ENCODE measurements at places on chromosomes 5 and 9. TPM values are rescaled to one million over a fixed set of nuclear protein-coding genes. Genes with fewer than 3 reads are reported as not detected.

- no peak overlapping the region for H3K27ac ChIP-seq
- no peak overlapping the region for H3K4me3 ChIP-seq
- H3K27me3 ChIP-seq, result peaks cover 6% of the 10 kb centered on the region
- H3K4me1 ChIP-seq, result no peaks in the 10 kb centered on the region
- H3K36me3 ChIP-seq, result no peaks in the 10 kb centered on the region
- no peak for DNase-seq
These were observed 351.2 kb downstream of the RAB3C start for GRCh38 chr5:58933891-58934628.

GRCh38 chr5:141846031-141846430 lies 32.2 kb downstream of the PCDH1 start:
- no peaks in the 10 kb centered on the region for H3K27me3 ChIP-seq
- H3K36me3 ChIP-seq, result no peaks in the 10 kb centered on the region
- no peak for DNase-seq
- H3K4me3 ChIP-seq, result no peak overlapping the region
- peaks cover 9% of the 10 kb centered on the region for H3K4me1 ChIP-seq

- H3K27me3 ChIP-seq, result no peaks in the 10 kb centered on the region
- no peaks in the 10 kb centered on the region for H3K36me3 ChIP-seq
- DNase-seq, result peak; percentile 50
These were observed 4.1 kb upstream of the KCNMB1 start for GRCh38 chr5:170393235-170393634.

DNA sequence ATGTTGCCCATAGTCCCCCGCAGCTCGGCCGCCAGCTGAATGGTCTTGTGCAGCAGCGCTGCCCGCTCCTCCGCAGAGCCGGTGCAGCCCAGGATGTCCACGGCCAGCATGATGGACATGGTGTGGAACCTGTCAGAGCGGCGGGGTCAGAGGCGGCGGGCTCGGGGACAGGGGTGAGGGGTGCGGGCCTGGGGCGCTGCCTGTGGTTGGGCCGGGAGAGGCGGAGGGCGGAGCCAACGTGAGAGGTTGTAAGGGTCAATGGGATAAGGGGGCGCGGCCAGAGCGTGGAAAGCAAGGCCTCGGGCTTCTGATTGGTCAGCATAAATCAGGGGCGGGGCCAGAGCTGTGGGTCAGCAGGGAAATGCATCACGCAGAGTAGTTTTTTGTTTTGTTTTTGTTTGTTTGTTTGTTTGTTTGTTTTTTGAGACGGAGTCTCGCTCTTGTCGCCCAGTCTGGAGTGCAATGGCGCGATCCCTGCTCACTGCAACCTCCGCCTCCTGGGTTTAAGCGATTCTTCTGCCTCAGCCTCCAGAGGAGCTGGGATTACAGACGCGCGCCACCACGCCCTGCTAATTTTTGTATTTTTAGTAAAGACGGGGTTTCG lies 6.8 kb upstream of the TOR2A start:
- H3K27me3 ChIP-seq, result no peaks in the 10 kb centered on the region
- H3K4me3 ChIP-seq, result no peak overlapping the region

DNA sequence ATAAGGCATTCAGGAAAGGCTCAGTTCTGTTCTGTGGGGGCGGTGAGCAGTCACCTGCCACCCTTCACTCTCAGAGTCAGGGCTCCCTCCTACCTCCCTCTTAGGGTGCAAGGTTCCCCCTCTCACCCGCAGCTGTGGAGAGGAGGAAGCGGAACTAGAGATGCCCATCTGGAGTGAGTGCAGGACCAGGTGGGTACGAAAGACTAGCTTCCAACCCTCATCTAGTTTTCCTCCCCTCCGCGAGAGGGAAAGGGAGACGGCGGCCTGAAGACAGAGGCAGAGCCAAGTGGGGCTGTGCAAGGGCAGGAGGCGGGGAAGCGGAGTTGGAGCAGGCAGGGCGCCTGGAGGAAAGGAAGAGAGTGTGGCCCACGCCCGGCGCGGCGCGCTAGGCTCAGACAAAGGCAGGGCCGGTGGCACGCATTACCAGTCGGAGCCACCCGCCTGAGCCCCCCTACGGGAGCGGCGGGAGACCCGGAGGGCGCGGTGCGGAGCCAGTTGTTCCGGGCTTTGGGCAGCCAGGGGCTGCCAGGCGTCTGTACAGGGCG lies 7.3 kb downstream of the PRR7 start:
- no peaks in the 10 kb centered on the region for H3K36me3 ChIP-seq
- peaks cover 38% of the 10 kb centered on the region for H3K4me1 ChIP-seq
- peak overlapping the region; percentile 59 for H3K4me3 ChIP-seq
- H3K27me3 ChIP-seq, result no peaks in the 10 kb centered on the region

PCDHA9 gene
- not detected for total RNA-seq

PHF24 gene
- not detected for total RNA-seq

HMHB1 gene
- total RNA-seq, result not detected

DNA sequence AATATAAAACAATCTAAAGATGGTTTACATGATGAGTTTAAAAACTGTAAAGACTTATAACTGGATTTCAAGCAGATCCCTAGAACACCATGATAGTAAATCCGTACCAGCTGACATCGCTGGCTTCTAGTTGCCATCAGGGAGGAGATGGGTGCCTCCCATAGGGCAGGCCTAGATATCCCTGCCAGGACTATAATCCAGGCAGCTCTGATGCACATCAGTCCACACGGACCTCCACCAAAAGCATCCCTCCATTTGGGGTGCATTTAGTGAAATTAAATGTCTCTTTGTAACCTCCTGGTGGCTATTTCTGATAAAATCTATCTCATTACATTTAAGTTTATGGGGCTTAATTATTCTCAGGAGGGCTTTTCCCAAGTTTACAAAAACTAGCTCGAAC lies 45.8 kb downstream of the RETREG1 start:
- no peaks in the 10 kb centered on the region for H3K4me1 ChIP-seq
- no peak overlapping the region for H3K4me3 ChIP-seq
- no peaks in the 10 kb centered on the region for H3K36me3 ChIP-seq
- DNase-seq, result no peak
- no peaks in the 10 kb centered on the region for H3K27me3 ChIP-seq

GRCh38 chr5:151005950-151006576 lies 14.3 kb upstream of the GPX3 start:
- peaks cover 3% of the 10 kb centered on the region for H3K27me3 ChIP-seq
- H3K4me1 ChIP-seq, result no peaks in the 10 kb centered on the region
- H3K36me3 ChIP-seq, result no peaks in the 10 kb centered on the region
- H3K27ac ChIP-seq, result no peak overlapping the region
- DNase-seq, result no peak
- no peak overlapping the region for H3K4me3 ChIP-seq

PCDHGA11 gene
- total RNA-seq, result 1.5 TPM

DNA sequence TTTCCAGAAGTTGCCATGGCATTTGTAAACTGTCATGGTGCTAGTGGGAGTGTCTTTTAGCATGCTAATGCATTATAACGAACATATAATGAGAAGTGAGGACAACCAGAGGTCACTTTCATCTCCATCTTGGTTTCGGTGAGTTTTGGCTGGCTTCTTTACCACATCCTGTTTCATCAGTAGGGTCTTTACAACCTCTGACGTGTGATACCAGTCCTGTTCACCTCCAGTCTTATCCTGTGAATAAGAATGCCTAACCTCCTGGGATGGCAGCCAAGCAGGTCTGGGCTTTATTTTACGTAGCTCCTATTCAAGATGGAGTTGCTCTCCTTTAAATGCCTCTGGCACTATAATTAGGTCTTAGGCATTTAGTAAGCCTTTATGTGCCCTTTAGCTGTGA lies 20.4 kb upstream of the RFK start:
- no peaks in the 10 kb centered on the region for H3K36me3 ChIP-seq
- no peak overlapping the region for H3K27ac ChIP-seq
- DNase-seq, result no peak
- H3K27me3 ChIP-seq, result no peaks in the 10 kb centered on the region

DNA sequence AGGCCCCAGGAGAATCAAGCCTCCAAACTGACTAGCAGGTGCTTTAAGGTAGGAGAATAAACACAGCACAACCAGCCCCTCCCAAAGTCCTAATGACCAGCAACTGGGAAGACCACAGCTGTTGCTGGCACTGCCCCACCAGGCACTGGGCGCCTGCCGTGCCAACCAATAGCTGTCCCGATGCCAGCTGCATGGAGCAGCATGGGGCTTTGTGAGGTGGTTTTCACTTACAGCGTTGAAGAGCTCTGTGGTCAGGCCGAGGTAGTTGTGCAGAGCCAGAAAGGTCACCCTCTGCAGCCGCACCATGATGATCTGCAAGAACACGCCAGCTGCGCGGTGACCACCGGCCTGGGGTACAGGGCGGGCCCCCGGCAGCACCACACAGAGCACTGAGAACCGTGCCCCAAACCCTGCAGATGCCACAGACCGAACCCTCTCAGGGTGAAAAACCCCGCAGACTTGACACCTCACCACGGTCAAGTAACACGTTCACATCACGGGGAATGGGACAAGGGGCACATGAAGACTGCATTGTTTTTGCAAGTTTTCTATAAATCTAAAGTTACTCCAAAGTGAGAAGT lies 28.7 kb downstream of the PNPLA7 start:
- H3K27me3 ChIP-seq, result no peaks in the 10 kb centered on the region
- DNase-seq, result no peak
- H3K27ac ChIP-seq, result no peak overlapping the region
- no peak overlapping the region for H3K4me3 ChIP-seq
- H3K4me1 ChIP-seq, result peaks cover 4% of the 10 kb centered on the region
- peaks cover 3% of the 10 kb centered on the region for H3K36me3 ChIP-seq

POU5F2 gene
- 4.6 TPM for total RNA-seq

- peaks cover 10% of the 10 kb centered on the region for H3K4me1 ChIP-seq
- no peak overlapping the region for H3K4me3 ChIP-seq
- H3K36me3 ChIP-seq, result no peaks in the 10 kb centered on the region
- DNase-seq, result no peak
- no peak overlapping the region for H3K27ac ChIP-seq
These were observed 113.4 kb downstream of the ARL15 start for GRCh38 chr5:54197018-54197417.

FOXD1 gene
- total RNA-seq, result 0.49 TPM

AFAP1L1 gene
- total RNA-seq, result not detected

GRCh38 chr5:87340716-87341115 lies 72.0 kb downstream of the CCNH start:
- no peak overlapping the region for H3K4me3 ChIP-seq
- H3K27me3 ChIP-seq, result no peaks in the 10 kb centered on the region
- H3K27ac ChIP-seq, result peak overlapping the region; percentile 83
- H3K36me3 ChIP-seq, result peaks cover 37% of the 10 kb centered on the region
- H3K4me1 ChIP-seq, result no peaks in the 10 kb centered on the region
- DNase-seq, result peak; percentile 28

GRCh38 chr5:84227236-84227635 lies 157.4 kb downstream of the EDIL3 start:
- no peaks in the 10 kb centered on the region for H3K27me3 ChIP-seq
- no peaks in the 10 kb centered on the region for H3K36me3 ChIP-seq
- no peaks in the 10 kb centered on the region for H3K4me1 ChIP-seq
- H3K4me3 ChIP-seq, result no peak overlapping the region

GRCh38 chr9:132531195-132531594 lies 51.2 kb upstream of the BARHL1 start:
- H3K27ac ChIP-seq, result no peak overlapping the region
- DNase-seq, result no peak
- H3K36me3 ChIP-seq, result no peaks in the 10 kb centered on the region
- H3K27me3 ChIP-seq, result peaks cover 2% of the 10 kb centered on the region
- H3K4me3 ChIP-seq, result no peak overlapping the region

- H3K36me3 ChIP-seq, result no peaks in the 10 kb centered on the region
- H3K27me3 ChIP-seq, result no peaks in the 10 kb centered on the region
- no peak overlapping the region for H3K27ac ChIP-seq
- H3K4me3 ChIP-seq, result no peak overlapping the region
- no peaks in the 10 kb centered on the region for H3K4me1 ChIP-seq
These were observed 22.4 kb downstream of the C9 start for GRCh38 chr5:39341896-39342295.

- no peaks in the 10 kb centered on the region for H3K36me3 ChIP-seq
- H3K4me3 ChIP-seq, result no peak overlapping the region
- no peaks in the 10 kb centered on the region for H3K4me1 ChIP-seq
These were observed 532.5 kb downstream of the KIF4B start for GRCh38 chr5:155546075-155546474.

CARTPT gene
- not detected for total RNA-seq

DNA sequence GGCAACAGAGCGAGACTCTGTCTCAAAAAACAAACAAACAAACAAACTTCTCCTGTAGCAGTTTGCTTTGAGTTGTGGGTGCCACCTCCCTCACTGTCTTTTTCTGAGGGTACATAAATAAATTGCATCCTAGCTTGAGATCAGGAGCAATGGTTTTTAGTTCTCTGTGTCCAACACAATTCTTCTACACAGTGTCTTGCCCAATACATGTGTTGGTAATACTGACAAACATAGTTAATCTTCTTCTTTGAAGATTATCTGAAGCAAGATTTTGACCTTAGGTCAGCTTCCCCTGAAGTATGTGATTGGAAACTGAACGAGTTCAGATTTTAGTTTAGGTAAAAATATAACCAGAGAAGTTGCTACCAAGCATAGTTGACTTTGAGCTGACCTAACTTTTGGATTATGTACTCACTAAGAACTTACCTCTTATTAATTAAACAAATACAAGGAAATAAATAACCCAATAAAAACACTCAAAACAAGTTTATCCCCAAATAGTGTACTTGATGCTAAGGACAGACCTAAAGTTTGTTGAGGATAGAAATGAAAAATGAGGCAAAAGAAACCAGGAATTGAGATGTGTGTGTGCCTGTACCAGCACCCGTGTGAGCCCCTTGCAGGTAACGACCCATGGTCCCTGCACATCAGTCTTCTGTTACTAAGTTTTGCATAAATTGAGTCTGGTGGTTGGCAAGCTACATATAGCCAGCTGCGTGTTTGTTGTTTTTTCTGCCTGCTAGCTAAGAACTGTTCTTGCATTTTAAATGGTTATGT lies 16.2 kb downstream of the TJP2 start:
- no peak overlapping the region for H3K27ac ChIP-seq
- H3K27me3 ChIP-seq, result no peaks in the 10 kb centered on the region
- H3K4me3 ChIP-seq, result no peak overlapping the region
- no peaks in the 10 kb centered on the region for H3K36me3 ChIP-seq
- DNase-seq, result no peak

SNCAIP gene
- total RNA-seq, result not detected

- H3K36me3 ChIP-seq, result no peaks in the 10 kb centered on the region
- no peak for DNase-seq
These were observed 90.5 kb downstream of the NRG2 start for GRCh38 chr5:139952574-139952973.

DNA sequence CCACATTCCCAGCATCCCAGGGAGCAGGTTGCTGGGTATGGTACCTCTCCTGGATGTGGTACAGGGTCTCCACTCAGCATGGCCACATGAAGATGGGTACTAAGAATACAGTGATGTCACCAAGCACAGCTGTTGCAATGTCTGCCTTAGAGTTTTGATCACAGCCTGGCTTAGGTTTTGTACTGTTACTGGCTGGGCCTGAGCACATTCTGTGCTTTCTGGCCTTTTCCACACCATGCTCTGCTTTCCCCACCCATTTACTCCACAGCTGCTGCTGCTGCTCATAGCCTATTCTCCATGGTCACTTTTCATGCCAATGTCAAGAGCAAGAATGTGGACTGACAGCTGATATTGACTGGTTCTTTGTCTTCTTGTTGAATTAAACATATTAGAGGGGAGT lies 481.9 kb downstream of the ARHGEF28 start:
- H3K36me3 ChIP-seq, result no peaks in the 10 kb centered on the region
- no peak overlapping the region for H3K4me3 ChIP-seq
- DNase-seq, result no peak
- H3K4me1 ChIP-seq, result no peaks in the 10 kb centered on the region

GRCh38 chr9:78971540-78971939 lies 600.2 kb upstream of the TLE4 start:
- no peak overlapping the region for H3K4me3 ChIP-seq
- no peaks in the 10 kb centered on the region for H3K36me3 ChIP-seq
- H3K4me1 ChIP-seq, result no peaks in the 10 kb centered on the region
- no peak overlapping the region for H3K27ac ChIP-seq
- no peaks in the 10 kb centered on the region for H3K27me3 ChIP-seq
- no peak for DNase-seq
